ENCODE measurements at places on chromosomes 4 and X. TPM values are rescaled to one million over a fixed set of nuclear protein-coding genes. Genes with fewer than 3 reads are reported as not detected.

GUCY2F gene
- total RNA-seq: not detected

PCSK1N gene
- total RNA-seq: 0.36 TPM

ATP1B4 gene
- total RNA-seq: not detected

ENOPH1 gene
- total RNA-seq: 51.0 TPM

PRSS12 gene
- not detected for total RNA-seq
